ENCODE measurements at places on chromosomes 7 and 10. TPM values are rescaled to one million over a fixed set of nuclear protein-coding genes. Genes with fewer than 3 reads are reported as not detected.

DNA sequence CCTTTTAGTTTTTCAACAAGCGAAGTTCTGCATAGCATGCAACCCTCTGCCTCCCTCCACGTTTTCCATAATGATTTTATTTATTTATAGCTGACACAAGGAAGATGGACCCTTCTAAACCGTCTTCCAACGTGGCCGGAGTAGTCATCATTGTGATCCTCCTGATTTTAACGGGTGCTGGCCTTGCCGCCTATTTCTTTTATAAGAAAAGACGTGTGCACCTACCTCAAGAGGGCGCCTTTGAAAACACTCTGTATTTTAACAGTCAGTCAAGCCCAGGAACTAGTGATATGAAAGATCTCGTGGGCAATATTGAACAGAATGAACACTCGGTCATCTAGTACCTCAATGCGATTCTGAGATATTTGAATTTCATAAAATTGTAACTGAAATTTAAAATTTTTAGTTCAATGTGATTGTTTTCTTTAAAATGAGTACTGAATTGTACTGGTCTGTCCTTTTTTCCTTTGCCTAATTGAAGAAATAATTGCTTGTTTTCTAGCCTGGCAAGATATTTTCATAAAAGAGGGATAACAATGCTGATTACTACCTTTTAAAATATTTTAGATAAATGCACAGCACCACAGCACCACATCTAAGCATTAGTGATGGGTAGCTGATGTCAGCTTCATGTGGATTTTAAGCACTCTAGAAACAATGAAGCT, 41.5 kb upstream of the SLC39A12 start:
- DNase-seq = peak; percentile 4

DNA sequence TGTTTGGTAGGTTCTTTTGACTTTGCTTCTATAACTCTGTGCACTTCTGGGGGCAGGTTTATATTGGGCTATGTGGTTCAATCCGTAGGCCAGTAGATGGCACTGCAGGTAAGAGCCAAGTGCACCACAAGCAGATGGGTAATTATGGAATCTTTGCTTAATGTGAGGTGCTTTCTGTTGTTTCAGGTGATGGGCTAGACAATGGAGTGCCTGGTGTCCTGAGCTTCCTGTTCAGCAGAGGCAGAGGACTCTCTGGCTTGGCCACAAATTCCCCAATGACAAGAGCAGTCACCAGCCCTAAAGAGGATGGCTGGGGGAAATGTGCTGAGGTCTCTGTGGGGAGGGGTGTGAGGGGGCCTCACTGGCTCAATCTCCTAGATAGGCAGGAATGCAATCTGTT, 455.0 kb downstream of the CCSER2 start:
- DNase-seq = no peak

DNA sequence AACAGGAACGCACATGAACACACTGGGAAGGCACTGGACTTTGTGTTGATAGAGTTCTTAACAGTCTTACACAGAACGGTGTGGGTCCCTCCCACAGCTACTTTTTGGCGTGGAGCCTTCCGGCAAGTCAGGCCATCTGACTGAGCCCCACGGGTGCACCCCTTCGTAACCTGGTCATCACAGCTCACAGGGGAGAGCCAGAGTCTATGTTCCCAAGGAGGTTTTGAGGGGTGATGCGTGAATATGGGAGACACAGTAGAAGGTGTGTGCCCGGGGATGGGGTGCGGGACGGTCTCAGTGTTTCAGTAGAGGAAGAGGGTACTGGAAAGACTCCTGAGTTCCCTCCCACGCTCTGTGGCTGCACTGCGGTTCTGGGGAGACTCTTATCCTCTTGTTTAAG, 291.7 kb downstream of the DNAJB6 start:
- DNase-seq = no peak

DNA sequence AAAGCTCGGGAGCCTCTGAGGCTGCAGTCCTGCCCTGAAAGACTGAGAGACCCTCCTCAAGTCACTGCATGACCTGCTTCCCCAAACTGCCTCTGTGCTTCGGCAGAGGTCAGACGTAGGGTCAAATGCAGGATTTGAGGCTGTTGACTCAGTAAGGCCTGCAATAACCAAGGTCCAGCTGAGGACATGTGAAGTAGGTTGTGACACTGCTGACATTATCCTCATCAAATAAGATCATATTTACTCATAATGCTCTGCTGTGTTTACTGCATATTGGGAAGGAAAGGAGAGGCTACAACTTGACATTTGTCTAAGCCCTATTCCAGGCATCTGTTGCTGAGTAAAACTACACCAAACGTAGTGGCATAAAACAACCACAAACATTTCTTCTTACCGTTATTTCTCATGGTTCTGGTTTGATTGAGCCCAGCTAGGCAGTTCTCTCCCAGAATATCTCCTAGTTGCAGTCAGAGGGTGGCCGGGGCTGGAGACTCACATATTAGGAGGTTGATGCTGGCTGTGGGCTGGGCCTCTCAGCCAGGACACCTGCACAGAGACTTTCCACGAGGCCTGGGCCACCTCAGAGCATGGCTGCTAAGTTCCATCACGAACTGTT, 122.1 kb upstream of the STK17A start:
- no peak for DNase-seq

DNA sequence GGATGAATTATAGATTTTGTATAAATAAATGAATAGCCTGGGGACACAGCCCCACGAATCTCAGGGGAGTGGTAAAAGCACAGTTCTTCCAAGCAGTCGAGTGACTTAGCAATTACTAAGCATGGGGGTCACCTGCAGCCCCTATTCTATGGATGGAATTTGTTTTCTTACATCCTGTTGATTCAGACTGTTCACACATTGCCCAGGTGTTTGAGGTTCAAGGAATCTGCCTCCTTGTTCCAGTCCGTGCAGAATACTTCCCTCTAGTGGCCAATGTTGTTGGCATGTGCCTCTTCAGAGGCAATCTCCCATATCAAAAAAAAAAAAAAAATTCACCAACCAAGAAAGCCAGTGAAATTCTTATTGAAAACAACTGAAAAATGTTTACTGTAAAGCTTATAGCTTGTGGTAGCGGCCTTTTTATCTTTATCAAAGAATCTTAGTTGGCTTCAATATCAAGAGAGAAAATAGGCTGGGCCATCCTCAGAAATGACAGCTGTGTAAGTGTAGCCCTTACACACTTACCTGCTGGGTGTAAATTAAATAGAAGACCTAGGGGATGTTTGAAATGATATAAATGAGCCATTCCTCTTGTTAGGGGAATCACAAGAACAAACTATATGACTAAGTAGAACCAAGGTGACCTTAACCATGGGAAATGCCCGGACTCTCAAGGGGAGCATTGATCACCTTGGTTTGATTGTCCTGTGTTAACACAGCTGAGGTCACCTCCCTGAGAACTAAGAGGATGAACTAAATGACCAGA, 7.8 kb downstream of the LIPM start:
- peak; percentile 20 for DNase-seq

GRCh38 chr10:113979409-113979808, 64.3 kb upstream of the ADRB1 start:
- no peak for DNase-seq

- no peak for DNase-seq
Observed at GRCh38 chr10:15336211-15336610, 34.9 kb downstream of the FAM171A1 start.

Gene COL28A1
- total RNA-seq = not detected

Gene GPR15LG
- not detected for total RNA-seq

Gene NME8
- total RNA-seq = not detected
